NCI-H1694 (cell line): ENCODE measurements at places on chromosomes 7 and 10.

DNA sequence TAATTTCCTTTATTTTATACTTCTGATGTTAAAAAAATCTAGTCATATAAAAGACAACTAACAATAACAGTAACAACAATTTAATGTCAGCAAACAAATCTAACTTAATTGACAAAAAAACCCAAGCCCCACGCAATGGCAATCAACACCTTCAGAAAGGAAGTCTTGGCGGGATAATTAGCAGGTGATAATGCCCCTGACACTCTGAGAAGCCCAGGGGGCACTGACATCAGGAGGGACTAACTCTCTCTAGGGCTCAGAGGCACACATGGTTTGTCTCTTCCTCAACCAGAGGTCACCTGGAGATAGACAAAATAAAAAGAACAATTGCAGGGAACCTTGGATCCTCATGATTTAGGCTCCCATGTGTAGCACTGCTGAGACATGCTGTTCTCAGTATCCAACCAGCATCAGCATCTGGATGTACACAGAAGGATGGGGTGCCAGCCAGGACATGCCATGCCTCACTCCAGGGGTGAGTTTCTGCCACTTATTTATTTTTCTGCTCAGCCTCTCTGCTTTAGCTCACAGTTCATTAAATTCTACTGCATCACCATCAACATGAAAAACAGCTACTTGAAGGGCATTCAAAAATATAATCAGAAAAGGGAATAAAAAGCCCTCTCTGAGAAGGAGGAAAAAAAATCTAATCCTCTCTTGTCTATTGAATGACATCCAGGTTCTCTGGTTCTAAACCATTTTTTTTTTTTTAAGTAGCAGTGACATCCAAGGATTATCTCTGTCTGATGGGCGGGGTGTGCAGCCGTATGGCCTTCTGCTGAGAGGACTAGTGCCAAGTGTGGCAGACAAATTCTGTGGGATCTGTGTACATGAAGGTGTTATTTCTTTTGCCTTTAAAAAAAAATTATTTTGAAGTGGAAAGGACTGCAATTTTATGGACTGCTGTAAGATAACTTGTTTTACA lies 96.3 kb downstream of the ATXN7L1 start:
- peak; percentile 81 for DNase-seq

DNA sequence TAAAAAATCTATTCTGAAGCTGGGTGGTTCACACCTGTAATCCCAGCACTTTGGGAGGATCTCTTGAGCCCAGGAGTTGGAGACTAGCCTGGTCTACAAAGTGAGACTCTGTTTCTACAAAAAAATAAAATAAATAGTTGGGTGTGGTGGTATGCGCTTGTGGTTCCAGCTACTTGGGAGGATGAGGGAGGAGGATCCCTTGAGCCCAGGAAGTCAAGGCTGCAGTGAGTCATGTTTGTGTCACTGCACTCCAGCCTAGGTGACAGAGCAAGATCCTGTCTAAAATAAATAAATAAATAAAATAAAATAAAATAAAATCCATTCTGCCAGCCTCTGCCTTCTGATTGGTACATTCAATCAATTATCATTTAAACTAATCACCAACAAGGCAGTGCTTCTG lies 17.5 kb downstream of the ZNF33A start:
- DNase-seq = no peak

GRCh38 chr7:27162561-27163287 lies 2.6 kb downstream of the HOXA9 start:
- no peak for DNase-seq

GRCh38 chr7:129493555-129493954 lies 8.8 kb upstream of the SMKR1 start:
- no peak for DNase-seq
